Epithelial cell of alveolus of lung (primary cell): ENCODE measurements at places on chromosomes 11 and 22. TPM values are rescaled to one million over a fixed set of nuclear protein-coding genes. Genes with fewer than 3 reads are reported as not detected.

The OR10G8 gene
- not detected in 2 replicates for total RNA-seq

The SSH3 gene
- 17.8 and 26.7 TPM in 2 replicates for total RNA-seq

The CSNK2A3 gene
- total RNA-seq = 1.4 and 2.2 TPM in 2 replicates

The USH1C gene
- total RNA-seq = not detected in 2 replicates

The KRTAP5-8 gene
- total RNA-seq = not detected in 2 replicates

The HBG1 gene
- not detected in 2 replicates for total RNA-seq

The BTG4 gene
- total RNA-seq = 0.13 TPM in 1 of 2 replicates, not detected in the other

The ADM2 gene
- 0.72 and 8.8 TPM in 2 replicates for total RNA-seq

The OTOG gene
- total RNA-seq = not detected in 2 replicates

The CDKN1C gene
- total RNA-seq = 30.1 and 99.7 TPM in 2 replicates

The C22orf42 gene
- not detected in 2 replicates for total RNA-seq

The PES1 gene
- 62.1 and 67.6 TPM in 2 replicates for total RNA-seq

The FAM180B gene
- 0.40 TPM in 1 of 2 replicates, not detected in the other for total RNA-seq

The CHST1 gene
- total RNA-seq = 4.9 and 10.2 TPM in 2 replicates

The CPT1A gene
- total RNA-seq = 4.9 and 20.8 TPM in 2 replicates

The AAMDC gene
- 16.2 and 17.3 TPM in 2 replicates for total RNA-seq

The TRIM49D1 gene
- not detected in 2 replicates for total RNA-seq

The MRGPRX3 gene
- not detected in 2 replicates for total RNA-seq

The MISFA gene
- not detected in 2 replicates for total RNA-seq

The LSP1 gene
- 1.2 and 2.2 TPM in 2 replicates for total RNA-seq

The OR8D1 gene
- under 0.01 TPM in 1 of 2 replicates, not detected in the other for total RNA-seq

The SPDYC gene
- not detected in 2 replicates for total RNA-seq

The CDON gene
- total RNA-seq = 1.3 and 12.1 TPM in 2 replicates

The NXPE2 gene
- not detected in 2 replicates for total RNA-seq

The ZP1 gene
- 1.6 and 3.1 TPM in 2 replicates for total RNA-seq

The OR5AN1 gene
- total RNA-seq = not detected in 2 replicates

The OR52K2 gene
- not detected in 2 replicates for total RNA-seq

The GP1BB gene
- 2.3 and 7.1 TPM in 2 replicates for total RNA-seq

The LGR4 gene
- total RNA-seq = 5.3 and 8.6 TPM in 2 replicates

The C11orf42 gene
- not detected in 2 replicates for total RNA-seq

The DCDC1 gene
- total RNA-seq = 0.08 TPM in 1 of 2 replicates, not detected in the other

The TRIM51 gene
- total RNA-seq = not detected in 2 replicates

The MS4A14 gene
- not detected in 2 replicates for total RNA-seq

The MYBPC3 gene
- total RNA-seq = not detected in 2 replicates

The OR6T1 gene
- total RNA-seq = not detected in 2 replicates

The OR5T2 gene
- not detected in 2 replicates for total RNA-seq

The WT1 gene
- 1.9 and 8.5 TPM in 2 replicates for total RNA-seq

The RAB1B gene
- total RNA-seq = 106 and 159 TPM in 2 replicates

The PKP3 gene
- total RNA-seq = 1.7 and 5.2 TPM in 2 replicates

The TEAD1 gene
- total RNA-seq = 86.6 and 117 TPM in 2 replicates

The ALDH3B2 gene
- total RNA-seq = not detected in 2 replicates

The MTMR2 gene
- total RNA-seq = 29.1 and 38.3 TPM in 2 replicates

The APOA1 gene
- total RNA-seq = 0.32 and 0.52 TPM in 2 replicates

The PRRG4 gene
- 0.13 TPM in 1 of 2 replicates, not detected in the other for total RNA-seq

The SLC22A6 gene
- not detected in 2 replicates for total RNA-seq

The PHLDA2 gene
- 3.7 and 97.5 TPM in 2 replicates for total RNA-seq

The NAALADL1 gene
- 38.9 and 41.3 TPM in 2 replicates for total RNA-seq
